ENCODE measurements at places on chromosomes 2 and 18. TPM values are rescaled to one million over a fixed set of nuclear protein-coding genes. Genes with fewer than 3 reads are reported as not detected.

The ADNP2 gene
- total RNA-seq: 16.7 TPM

The DPP10 gene
- total RNA-seq: not detected

The LRRC30 gene
- total RNA-seq: not detected

The KANSL1L gene
- total RNA-seq: 3.7 TPM

The HTR2B gene
- total RNA-seq: 6.4 TPM

The SIX3 gene
- total RNA-seq: not detected

The FAM237A gene
- not detected for total RNA-seq

The HOXD4 gene
- 0.18 TPM for total RNA-seq

The PLEKHH2 gene
- total RNA-seq: 4.8 TPM

The LCT gene
- not detected for total RNA-seq

The XDH gene
- total RNA-seq: 0.29 TPM

The TRABD2A gene
- total RNA-seq: 7.8 TPM

The FBLN7 gene
- total RNA-seq: not detected

The ANKRD29 gene
- 2.3 TPM for total RNA-seq

The CMPK2 gene
- 0.18 TPM for total RNA-seq

The PLEKHA3 gene
- total RNA-seq: 2.0 TPM

The IL1R1 gene
- 40.1 TPM for total RNA-seq

The SP9 gene
- total RNA-seq: not detected

The GAL3ST2 gene
- not detected for total RNA-seq

The ICOS gene
- not detected for total RNA-seq

The RIT2 gene
- not detected for total RNA-seq

The PROM2 gene
- under 0.01 TPM for total RNA-seq

The DPYSL5 gene
- total RNA-seq: not detected

The LAPTM4A gene
- 202 TPM for total RNA-seq

The RGPD8 gene
- 1.8 TPM for total RNA-seq

The INO80D gene
- total RNA-seq: 2.9 TPM

The STARD6 gene
- 0.35 TPM for total RNA-seq

The FHL2 gene
- total RNA-seq: 288 TPM

The DUSP19 gene
- total RNA-seq: 5.8 TPM

The VPS4B gene
- total RNA-seq: 26.8 TPM

The ASPRV1 gene
- total RNA-seq: 0.18 TPM

The UGP2 gene
- total RNA-seq: 117 TPM

The ARHGAP25 gene
- total RNA-seq: 9.4 TPM

Data from myometrial cell (primary cell).